ENCODE measurements at places on chromosomes 6 and 20.

GRCh38 chr20:63854766-63855362, 6.4 kb upstream of the ABHD16B start:
- no peak for DNase-seq

GRCh38 chr6:158663625-158664165, 13.8 kb downstream of the SYTL3 start:
- no peak for DNase-seq

GRCh38 chr20:44969300-44969894, 3.1 kb downstream of the STK4 start:
- peak; percentile 60 for DNase-seq

GRCh38 chr6:135901774-135902524, 50.4 kb downstream of the PDE7B start:
- DNase-seq = no peak

DNA sequence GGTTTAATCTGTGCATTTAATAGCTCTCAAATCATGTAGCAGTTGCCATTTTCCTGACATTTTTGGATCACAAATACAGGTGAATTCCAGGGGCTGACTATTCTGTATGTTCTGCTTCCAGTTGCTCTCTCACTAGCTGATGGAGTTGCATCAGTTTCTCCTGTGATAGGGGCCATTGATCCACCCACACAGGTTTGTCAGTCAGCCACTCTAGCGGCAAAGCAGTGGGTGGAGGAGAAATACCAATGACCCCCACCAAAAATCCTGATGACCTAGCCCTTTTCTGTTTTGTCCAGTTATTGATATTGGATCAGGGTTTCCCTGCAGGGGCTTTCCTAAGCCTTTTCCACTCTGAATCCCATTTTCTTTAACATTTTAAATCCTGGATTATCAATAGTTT, 72.3 kb upstream of the BTN3A2 start:
- no peak for DNase-seq

DNA sequence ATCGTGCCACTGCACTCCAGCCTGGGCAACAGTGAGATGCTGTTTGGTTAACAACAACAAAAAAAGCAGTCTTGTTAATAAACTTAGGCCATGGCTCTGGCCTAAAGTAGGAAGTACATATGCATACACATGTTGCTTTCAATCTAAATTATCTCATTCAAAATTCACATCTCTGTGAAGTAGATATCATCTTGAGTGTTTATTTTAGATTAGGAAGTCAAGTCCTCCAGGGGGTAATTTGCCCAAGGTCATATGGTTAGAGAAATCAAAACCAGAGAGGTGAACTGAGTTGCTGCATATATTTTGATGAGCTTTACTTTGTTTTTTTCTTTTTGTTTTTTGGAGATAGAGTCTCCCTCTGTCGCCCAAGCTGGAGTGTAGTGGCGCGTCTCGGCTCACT, 52.8 kb downstream of the B4GALT5 start:
- no peak for DNase-seq

DNA sequence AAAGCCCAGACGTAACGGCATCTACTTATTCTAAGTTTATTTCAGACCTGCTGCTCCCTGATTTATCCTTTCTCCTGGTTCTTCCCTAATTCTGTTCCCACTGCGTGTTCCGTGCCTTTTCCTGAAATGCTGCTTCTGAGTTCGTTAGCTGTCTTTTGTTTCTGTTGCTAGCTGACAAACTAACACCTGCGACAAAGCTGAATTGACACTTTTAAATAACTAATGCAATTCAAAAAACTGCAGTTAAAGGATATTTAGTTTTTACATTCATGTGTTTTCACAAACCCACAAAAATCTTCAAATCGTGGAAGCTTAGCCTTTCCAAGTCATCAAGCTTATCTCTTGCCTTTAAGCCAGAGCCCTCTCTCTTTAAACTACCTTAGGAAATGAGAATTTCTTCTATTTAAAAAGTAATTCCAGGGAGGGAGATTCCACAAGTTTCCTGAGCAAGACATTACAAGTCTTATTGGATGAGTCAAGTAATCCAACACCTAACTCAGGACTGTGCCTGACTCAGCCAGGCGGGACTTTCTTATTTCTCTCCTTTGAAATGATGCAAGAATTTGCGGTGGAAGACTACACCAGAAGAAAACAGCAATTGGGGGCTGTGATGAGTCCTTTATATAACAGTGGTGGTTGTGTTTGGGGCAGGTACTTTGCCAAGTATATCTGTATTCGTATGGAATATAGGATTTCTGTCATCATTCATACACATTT, 6.3 kb downstream of the ADTRP start:
- no peak for DNase-seq

DNA sequence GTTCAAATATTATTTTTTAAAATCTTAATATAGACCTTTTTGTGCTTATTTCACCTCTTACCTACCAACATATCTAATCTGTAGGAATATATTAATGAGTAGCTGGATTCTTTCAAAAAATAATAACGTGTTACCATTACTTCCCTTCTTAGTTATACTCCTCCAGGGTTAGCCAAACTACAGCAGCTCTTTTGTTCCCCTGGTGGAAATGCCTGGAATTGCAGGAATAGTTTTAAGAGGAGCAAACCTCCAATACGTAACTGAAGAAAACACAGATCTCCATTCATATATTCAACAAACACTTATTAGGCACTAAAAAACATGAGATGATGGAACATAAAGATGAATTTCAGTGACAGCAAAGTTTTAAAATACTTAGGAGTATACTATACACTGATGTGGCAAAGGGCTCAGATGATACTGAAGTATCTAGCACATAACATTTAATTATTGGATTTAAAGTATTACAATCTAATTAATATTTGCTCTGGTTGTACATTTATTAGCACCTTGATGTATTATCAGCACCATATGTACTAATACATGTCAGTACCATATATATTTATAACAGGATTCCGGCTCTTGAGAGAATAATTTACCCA, 78.3 kb downstream of the TBX18 start:
- peak; percentile 32 for DNase-seq

GRCh38 chr6:116779573-116780164, 14.2 kb upstream of the FAM162B start:
- peak; percentile 23 for DNase-seq

- DNase-seq = no peak
Measured at GRCh38 chr6:108277831-108278230, 17.0 kb upstream of the SNX3 start.

- no peak for DNase-seq
Measured at GRCh38 chr6:163965426-163966348, 551.2 kb downstream of the QKI start.

DNA sequence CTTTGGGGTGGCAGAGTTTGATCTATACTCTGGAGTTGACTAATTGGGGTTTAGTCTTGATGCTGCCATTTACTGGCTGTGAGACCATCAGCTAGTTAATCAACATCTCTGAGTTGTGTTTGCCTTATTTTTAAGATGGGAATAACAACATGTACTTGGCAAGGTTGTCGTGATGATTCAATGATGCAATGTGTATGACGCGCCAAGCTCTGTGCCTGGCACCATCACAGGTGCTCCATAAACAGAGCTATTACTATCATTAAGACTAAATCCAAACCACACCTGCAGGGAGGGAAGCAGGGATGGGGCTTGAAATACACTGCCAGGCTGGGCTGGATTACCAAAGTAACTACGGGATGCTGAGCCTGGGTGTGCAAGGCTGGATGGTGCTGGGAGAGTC, 60.1 kb upstream of the E2F3 start:
- no peak for DNase-seq

- no peak for DNase-seq
Measured at GRCh38 chr6:96931198-96931597, 6.7 kb downstream of the KLHL32 start.

DNA sequence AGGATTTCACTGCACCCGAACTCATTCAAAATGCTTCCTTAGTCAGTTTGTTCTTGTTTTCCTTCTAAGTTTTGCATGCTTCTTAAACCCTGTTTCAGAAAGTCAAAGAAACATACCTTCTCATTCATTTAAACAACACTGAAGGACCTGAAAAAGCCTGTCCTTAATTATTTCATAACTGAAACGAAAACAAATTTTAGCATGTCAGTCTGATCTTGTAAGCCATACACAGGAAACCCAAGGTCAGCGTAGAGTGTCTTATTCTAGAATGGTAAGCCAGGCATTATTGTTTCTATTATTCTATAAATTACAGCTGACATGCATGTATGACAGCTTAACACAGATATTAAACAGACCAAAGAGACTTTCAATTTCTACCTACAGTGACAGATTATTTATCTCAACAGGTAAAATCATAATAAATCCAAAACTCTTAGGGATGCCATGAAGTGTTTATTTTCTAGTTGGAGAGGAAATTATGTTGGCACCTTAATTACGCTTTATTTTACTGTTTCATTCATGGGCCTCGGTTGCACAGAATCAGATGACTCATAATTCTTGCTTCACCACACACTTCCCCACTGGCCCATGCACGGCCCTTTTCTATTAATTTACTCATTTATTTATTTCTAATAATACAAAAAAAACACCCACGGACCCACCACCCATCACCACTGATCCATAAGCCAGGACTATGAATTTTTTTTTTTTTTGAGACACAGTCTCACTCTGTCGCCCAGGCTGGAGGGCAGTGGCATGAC, 39.3 kb upstream of the DUSP22 start:
- no peak for DNase-seq

DNA sequence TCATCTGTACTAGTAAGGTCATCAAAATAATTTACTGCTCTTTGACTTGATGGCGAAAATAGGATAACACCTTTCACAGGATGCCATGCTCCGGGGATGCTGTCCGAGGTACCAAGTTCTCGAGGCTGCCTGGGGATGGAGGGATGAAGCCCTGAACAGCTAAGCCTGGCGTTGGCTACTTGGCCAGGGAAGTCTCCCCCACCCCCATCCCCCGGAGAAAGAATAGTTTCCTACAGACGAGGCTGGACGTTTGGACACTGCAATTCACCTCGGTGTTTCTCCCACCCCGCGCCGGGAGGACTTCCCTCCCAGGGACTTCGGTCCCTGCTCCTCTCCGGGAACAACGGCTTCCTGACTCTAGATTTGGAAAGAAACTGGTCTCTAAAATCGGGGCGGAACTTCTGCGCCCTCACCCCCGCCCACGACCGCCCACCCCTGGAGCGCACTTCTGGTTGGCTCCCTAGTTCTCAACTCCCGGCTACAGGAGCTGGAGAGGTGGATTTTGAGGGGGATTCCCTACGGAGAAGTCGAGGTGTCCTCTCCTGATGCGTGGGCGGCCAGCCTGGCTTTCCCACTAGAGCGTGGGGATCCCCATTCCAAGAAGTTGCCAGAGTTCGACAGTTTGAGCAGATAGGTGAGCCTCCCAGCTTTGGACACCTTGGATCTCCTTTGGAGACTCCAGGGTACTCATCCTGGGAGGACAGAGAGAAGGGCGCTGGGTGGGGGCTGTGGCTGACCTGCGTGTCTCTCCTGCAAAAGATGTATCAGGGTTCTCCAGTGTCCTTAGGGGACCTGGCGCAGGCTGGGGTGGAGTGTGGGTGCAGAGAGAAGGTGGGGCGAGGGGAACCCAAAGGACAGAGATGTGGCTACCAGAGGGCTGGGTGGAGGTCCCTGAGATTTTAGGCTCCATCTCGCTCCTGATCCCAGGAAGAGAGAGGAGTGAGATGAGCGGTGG, 1.1 kb downstream of the PCSK2 start:
- DNase-seq = no peak

GRCh38 chr6:82251942-82252341, 4.4 kb upstream of the IBTK start:
- peak; percentile 26 for DNase-seq

DNA sequence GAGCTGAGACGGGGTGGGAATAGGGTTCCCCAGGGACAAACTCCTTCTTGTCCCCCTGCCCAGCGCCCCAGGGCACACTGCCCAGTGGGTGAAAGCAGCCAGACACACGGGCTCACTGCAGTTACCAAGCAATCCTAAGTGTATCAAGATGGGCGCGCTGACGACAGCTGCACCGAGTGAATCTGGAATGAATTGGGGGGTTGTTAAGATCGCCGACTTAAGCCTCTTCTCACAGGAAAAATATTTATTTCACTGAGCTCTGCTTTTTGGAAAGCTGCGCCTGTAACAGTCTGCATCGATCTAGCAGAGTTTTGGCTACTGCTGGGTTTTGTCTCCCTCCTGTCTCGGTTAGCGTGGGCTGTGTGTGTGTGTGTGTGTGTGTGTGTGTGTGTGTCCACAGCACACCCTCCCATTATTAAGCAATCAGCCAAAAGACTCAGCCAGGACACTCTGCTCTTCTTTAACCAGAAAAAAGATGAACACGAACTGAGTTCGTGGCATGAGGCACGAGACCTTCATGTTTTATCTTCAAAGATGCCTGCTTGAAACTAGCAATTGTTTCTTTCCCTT, 35.9 kb downstream of the RIPOR3 start:
- no peak for DNase-seq

Data from activated CD4-positive, alpha-beta T cell treated with anti-CD3 and anti-CD28 coated beads, Interleukin-10, Interleukin-2, amounts not matched to agents 100 ng/mL and 50 ng/mL, durations not matched to agents 16 hours and 8 hours (primary cell).